Heart right ventricle (tissue), 16 donors: ENCODE measurements at places on chromosomes 5 and 9. TPM values are rescaled to one million over a fixed set of nuclear protein-coding genes. Genes with fewer than 3 reads are reported as not detected.

HMCN2 gene
- 6.1 TPM for total RNA-seq

GLT6D1 gene
- total RNA-seq: not detected

SLC25A2 gene
- total RNA-seq: not detected

GDA gene
- not detected for total RNA-seq

PRRT1B gene
- not detected for total RNA-seq

C1QTNF2 gene
- total RNA-seq: 1.3 TPM

FOXD4L6 gene
- total RNA-seq: not detected

IRX2 gene
- 2.5 TPM for total RNA-seq

CD72 gene
- total RNA-seq: 0.53 TPM

NR2F1 gene
- 0.57 TPM for total RNA-seq

PCDHB12 gene
- total RNA-seq: 1.0 TPM

CAMK4 gene
- 0.15 TPM for total RNA-seq

PCDHB6 gene
- 0.67 TPM for total RNA-seq

CTXN3 gene
- not detected for total RNA-seq

PDE8B gene
- 4.4 TPM for total RNA-seq

CD74 gene
- 305 TPM for total RNA-seq

CER1 gene
- total RNA-seq: 0.35 TPM
